ENCODE measurements at places on chromosomes 2 and 18.

DNA sequence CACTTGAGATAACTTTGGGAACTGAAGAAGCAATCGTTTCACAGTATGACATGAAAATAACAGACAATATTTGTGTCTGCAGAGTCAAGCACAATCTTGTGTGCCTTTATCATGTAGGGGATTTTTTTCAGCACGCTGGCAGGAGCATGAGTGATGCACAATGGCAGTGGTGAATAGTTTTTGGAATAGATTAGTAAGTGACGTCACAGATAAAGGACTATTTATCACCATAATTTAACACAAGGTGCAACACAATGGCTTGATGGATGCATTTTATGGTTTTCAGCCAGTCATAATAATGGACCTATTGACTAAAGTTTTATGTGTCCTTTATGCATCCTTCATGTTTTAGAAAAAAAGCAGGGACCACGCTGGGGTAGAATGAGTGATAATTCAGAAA, 559.8 kb upstream of the FANCL start:
- no peak for DNase-seq

- no peak for DNase-seq
These were observed 293.1 kb upstream of the ID2 start for GRCh38 chr2:8388781-8389180.

- DNase-seq = no peak
These were observed 76.2 kb upstream of the YWHAQ start for GRCh38 chr2:9707008-9707407.

DNA sequence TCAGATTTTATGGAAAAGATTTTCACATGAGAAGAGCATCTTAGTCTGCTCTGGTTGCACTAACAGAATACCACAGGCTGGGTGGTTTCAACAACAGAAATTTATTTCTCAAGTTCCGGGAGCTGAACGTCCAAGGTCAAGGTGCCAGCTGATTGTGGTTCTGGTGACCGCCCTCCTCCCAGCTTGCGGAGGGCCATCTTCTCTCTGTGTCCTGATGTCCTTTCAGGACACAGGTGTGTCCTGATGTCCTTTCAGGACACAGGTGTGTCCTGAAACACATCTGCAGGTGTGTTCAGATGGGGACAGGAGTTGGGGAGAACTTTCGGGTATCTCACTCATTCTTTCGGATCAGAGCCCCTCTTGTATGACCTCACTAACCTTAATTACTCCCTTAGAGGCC, 374.9 kb downstream of the SOX11 start:
- DNase-seq = no peak

- no peak for DNase-seq
These were observed 246.5 kb downstream of the HAUS1 start for GRCh38 chr18:46350598-46351159.

- DNase-seq = no peak
These were observed 82.2 kb downstream of the RAB31 start for GRCh38 chr18:9790261-9790660.

DNA sequence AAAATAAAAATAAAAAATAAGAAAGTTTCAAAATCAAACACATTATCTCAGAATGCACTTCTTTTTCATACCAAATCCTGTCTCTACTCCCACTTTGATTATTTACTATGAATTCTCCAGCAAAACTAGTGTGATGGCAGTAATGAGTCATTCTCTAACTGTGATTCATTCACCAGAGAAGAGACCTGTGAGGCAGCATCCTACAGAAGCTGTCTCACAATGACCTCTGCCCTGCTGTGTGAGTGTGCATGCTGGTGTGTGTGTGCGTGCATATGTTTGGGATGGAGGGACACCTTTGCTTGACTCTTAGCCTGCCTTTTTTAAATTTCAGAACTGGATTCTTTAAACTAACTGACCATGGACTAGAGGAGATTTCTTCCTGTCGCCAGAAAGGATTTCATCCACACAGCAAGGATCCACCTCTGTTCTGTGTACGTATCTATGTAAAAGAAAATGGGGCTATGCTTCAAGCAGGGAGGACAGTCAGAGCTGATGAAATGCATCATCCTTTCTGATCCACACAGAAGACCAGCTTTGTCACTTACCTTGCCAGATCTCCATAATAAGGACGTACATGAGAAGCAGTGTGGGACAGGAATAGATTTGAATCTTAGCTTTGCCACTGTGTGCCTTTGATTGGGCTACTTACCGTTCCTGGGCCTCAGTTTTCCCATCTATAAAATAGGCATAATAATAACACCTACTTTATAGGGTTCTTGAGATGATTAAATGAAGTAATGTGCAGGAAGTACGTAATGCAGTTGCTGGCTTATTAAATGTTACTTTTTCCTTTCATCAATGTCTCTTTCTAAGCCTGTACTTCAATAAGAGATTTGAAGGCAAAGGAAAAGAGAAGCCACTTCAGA, 31.2 kb downstream of the STAMBP start:
- no peak for DNase-seq

GRCh38 chr2:178891959-178892485, 84.8 kb upstream of the TTN start:
- DNase-seq = no peak

DNA sequence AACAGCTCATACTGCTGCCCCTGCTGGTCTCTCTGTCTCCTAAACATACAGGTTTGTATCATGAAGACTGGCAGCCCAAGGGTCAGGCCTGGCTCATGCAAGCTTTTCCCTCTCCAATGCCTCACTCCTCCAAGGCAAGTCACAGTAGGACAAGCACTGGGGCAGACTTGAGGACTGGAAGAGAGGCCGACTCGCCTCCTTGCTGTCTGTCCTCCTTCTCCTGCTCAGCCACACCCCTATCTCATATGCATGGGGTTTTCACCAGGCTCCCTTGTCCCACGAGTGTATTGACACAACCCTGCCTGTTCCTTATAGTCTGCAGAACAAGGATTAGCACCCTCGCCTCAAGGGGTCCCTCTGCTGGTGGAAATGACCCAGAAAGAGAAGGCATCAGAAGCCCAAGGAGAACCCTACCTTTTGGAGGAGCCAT, 223.7 kb downstream of the SOX11 start:
- no peak for DNase-seq

- no peak for DNase-seq
These were observed 32.3 kb downstream of the TMEM18 start for GRCh38 chr2:644871-645270.

GRCh38 chr2:33453905-33454479, 22.5 kb upstream of the RASGRP3 start:
- no peak for DNase-seq

GRCh38 chr2:143524119-143524553, 394.9 kb downstream of the ARHGAP15 start:
- no peak for DNase-seq

DNA sequence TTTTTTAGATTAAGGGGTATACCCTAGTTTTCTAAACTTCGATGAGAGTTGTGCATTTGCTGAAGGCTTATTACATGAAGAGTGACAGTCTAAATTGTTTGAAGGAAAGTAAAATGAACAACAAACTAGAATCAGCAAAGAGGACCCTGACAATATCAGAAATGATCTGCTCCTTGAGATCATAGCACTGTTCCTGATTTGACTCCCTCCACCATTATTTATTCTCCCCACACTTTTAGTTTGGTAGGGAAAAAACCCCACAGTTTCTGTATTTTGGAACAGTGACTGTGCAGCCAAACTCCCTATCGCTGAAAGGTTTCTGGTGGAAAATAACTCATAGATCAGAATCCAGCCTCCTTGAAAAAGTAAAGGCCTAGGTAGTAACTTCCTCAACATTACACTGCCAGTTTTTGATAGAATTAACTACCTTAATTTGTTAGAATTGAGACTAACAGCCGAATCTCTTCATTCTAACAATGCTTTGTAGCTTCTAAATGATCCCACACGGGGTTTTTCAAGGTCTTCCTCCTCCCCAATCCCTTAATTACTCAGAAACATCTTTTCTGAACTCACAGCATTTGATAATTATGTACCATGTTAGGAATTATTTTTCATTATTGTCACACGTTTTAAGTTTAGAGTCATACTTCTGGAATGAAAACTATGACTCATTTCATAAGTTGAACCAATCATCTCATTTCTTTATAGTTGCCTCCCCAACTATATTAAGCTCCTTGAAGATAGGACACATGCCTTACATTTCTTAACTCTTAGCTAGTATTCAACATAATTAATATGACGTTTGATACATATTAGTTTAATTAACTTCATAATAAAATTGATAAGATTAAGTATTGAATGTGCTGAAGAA, 2.9 kb downstream of the MYL12A start:
- no peak for DNase-seq

DNA sequence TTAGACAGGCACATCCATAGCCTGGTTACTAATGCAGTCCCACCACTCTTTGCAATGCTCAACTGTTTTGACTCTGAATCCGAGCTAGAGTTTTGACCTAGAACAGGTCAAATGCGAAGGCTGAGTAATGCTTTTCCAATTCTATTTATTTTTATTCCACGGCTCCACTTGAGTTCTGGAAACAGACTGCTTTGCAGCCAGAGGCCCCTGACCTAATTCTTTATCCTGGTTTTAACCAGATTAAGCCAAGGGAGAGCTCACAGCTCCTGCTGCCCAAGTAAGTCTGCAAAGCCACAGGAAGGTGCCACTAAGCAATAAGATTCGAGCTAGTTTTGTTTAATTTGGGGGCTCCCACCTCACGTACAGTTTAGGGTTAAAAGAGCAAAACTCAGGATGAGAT, 51.4 kb downstream of the MREG start:
- no peak for DNase-seq

- DNase-seq = peak; percentile 2
These were observed 143.6 kb upstream of the MAP3K20 start for GRCh38 chr2:172931918-172932520.

DNA sequence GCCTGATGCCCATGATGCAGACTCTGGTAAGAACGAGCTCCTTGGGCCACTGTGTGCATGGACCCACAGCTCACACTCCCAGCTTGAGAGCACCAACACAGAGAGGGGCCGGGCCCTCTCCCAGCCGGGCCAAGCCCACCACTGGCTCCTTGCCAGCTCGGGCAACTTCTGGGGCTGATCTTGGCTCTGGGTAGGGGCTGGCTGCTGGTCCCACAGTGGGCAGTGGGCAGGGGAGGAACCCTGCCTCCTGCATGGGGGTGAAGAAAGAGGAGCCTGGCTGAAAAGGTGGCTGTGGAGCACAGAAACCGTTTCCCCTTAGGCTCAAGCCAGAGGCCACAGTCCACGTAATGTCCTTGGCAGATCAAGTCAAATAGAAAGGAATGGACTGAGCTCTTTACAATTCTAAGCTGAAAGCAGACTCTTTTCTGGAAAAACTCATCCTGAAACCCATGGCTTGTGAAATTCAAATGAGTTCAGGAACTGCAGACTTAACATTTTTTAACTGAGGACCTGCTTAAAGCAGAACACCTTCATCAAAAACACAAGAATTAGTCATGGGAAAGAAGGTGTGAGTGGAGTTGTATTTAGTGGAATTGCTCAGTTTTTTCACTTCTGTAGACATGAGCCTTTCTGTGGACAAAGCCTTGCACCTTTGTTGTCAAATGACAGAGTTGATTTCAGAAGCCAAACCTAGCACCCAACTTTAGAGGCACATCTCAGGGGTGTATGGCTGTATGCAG, 104.9 kb downstream of the STPG4 start:
- DNase-seq = no peak

- no peak for DNase-seq
These were observed 33.0 kb downstream of the KCTD18 start for GRCh38 chr2:200476836-200477235.

- no peak for DNase-seq
These were observed 189.5 kb downstream of the CTIF start for GRCh38 chr18:48728204-48728833.

DNA sequence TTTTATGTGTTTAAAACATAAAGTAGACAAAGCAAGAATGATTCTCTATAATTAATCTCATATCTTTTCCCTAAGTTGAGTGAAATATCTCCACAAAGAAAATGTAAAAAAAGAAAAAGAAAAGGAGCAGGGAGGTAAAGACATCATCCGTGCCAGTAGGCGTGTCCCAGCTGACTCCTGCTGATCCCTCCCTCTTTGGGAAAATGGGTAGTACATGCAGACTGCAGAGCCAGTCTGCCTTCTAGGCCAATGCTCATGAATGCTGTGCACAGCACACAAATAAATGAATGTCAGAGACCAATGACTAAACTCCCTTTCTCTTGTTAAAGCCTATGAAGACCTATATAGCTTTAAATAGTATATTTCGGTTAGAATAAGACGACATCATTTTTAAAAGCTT, 64.7 kb downstream of the RAPH1 start:
- DNase-seq = no peak

DNA sequence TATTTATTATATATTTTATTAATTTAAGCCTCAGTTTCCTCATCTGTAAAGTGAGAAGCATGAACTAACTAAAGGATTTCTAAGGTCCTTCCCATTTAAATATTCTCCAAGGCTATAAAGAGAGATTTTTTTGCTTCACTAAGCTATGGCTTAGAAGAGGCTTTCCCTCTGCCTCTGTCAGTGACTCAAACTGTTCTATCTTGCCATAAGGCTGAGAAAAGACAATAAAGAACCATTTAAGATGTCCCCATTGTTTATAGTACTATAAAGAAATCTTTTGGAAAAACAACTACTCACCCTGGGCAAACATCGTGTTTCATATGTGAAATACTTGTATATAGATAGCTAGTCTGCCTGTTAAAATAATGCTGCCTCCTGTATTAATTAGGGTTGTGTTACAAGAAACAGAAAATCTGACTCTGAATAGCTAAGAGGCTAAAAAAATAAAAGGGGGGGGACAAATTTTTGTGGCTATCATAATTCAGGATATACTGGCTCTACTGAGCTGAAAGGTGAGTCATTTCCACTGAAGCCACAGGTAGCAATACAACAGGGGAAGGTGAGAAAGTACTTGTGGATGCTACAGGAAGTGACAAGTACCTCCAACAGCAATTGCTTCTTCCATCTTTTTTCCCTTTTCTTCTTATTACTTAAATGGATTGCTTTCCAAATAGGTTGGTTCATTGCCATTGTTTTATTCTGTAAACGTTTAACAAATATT, 25.4 kb downstream of the EPHA4 start:
- DNase-seq = no peak

DNA sequence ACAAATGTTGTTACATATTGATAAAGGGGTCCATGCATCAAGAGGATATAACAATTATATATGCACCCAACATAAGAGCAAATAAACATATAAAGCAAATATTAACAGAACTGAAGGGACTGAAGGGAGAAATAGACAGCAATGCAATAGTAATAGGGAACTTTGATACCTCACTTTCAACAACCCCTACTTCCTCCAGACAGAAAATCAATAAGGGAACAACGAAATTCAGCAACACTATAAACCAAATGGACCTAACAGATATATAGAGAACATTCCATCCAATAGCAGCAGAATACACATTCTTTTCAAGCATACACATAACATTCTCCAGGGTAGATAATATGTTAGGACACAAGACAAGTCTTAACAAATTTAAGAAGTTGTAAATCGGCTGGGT, 71.7 kb downstream of the L3MBTL4 start:
- no peak for DNase-seq

GRCh38 chr2:191263050-191263449, 17.8 kb downstream of the MYO1B start:
- DNase-seq = no peak

- DNase-seq = no peak
These were observed 62.5 kb downstream of the SLC4A3 start for GRCh38 chr2:219689676-219690628.

- DNase-seq = no peak
These were observed 13.0 kb downstream of the HDAC4 start for GRCh38 chr2:239387811-239388210.
